ENCODE measurements at places on chromosomes 4 and X.

DNA sequence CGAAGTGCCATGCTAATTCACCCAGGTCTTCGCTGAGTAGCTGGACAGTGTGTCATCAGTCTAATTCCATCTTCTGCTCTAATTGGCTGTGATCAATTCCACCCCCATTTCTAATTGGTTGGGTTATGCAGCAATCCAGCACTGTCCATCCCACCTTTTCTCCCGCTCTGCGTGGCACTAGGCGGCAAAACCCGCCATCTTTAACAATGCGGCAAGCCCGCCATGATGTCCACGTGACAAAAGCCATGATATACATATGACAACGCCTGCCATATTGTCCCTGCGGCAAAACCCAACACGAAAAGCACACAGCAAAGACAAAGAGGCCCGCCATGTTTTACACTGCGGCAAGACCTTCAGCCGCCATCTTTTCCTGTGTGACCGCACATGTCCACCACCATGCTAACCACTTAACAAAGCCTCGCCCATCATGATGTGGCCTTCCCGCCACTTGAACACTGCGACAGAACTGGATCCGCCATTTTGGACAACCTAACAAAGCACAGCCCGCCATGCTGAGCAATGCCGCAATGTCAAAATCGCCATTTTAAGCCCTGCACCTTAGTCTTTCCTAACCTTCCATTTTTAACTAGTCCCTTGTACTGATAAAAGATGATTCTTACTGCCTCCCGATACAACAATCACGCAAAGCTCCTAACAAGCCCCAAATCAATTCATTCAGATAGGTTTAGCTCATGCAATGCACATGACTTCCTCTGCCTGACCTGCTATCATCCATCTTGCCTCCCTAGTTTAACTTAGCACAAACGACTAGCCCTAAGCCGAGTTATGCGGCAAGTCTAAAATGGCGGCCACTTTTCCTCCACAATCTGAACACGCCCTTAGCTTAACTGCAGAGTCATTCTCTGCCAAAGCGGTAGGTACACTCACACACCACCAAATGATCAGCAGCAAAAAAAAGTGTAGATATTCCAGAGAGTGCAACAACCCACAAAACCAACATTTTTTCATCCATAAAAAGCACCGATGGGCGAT lies 288.3 kb downstream of the CHIC1 start:
- peak; percentile 53 for DNase-seq

DNA sequence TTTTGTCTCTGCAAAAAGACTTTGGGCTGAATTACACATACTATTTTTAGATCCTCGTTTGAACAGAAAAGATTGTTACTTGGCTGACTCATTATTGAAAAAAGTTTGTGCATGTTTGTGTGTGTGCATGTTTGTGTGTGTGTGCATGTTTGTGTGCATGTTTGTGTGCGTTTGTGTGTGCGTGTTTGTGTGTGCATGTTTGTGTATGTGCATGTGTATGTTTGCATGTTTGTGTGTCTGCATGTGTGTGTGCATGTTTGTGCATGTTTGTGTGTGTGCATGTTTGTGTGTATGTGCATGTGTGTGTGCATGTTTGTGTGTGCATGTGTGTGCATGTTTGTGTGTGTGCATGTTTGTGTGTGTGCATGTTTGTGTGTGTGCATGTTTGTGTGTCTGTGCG lies 201.1 kb upstream of the FAT1 start:
- no peak for DNase-seq

GRCh38 chr4:104020641-104021040 lies 300.9 kb upstream of the TACR3 start:
- no peak for DNase-seq

DNA sequence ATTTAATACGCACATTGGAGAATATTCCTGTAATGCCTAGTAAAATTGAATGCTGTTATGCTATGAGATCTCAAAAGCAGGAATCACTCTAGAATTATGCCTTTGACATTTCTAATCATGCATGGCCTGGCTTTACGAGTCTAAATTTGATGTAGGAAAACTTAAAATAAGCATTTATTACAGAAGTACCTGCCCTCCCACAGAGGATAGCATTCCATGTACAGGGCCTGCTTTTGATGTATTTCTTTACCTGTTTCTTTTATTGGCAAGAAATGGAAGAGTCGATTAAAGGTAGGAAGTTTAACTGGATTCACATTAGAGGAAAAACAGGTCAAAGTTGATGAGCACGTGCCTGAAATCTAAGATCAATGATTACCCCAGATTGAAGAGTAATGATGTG lies 219.5 kb downstream of the PCDH7 start:
- no peak for DNase-seq

- no peak for DNase-seq
Measured at GRCh38 chrX:154481195-154481594, 2.1 kb upstream of the LAGE3 start.

DNA sequence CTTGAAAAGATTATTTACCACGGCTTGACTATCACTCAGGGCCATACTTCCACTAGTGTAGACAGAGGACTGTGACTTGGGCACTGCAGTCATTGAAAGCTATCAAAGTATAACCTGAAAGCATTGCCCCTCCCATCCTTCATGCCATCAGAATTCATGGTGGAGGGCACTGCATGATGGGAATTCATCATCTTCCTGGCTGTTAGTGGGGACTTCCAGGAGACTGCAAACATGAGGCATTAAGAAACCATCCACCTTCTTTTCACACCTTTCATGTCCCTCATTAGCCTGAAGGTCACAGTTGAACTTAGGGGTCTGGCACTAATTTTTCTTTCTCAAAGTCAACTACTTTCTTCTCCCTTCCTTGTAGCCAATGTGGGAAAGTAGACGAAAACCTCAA lies 25.8 kb downstream of the VSIG4 start:
- no peak for DNase-seq

- DNase-seq: no peak
Measured at GRCh38 chr4:24040811-24041210, 151.0 kb upstream of the PPARGC1A start.

- DNase-seq: no peak
Measured at GRCh38 chrX:4936315-4936714, 1222.9 kb upstream of the PRKX start.

GRCh38 chrX:42943051-42943974 lies 165.3 kb upstream of the PPP1R2C start:
- DNase-seq: no peak

DNA sequence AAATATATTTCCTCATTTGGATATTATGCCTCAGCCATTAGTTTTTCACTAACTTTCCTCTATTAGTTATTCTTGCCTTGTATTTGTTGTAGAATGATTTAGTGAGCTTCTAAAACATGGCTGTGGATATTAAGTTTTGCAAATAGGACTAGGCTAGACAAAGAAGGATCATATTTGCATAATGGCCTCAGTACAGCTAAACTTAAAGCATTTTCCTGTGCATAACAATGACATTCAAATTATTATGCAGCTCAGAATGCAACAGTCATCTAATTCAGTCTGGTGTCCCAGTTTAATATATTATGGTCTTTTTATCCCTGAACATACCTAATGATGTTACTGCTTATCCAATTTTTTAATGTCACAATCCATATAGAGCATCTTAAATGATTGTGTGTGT lies 155.3 kb upstream of the DDIT4L start:
- no peak for DNase-seq

DNA sequence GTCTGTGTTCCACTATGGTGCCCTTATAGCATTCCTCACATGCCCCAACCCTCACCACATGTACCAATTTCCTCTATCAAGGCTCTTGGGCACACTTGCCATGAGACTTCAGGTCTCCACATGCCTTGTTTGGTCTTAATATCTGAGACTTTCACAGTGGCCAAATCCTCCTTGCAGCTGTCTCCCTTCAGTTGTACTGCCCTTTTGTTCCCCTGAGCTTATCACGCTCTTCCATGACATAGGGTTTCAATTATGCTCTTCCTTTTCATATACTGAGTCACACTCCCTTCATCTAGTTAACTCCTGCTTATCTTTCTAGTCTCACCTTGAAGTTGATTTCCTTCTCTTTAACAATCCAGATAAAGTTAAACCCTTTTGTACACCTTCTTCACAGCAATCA lies 212.9 kb downstream of the PDHA2 start:
- DNase-seq: no peak

DNA sequence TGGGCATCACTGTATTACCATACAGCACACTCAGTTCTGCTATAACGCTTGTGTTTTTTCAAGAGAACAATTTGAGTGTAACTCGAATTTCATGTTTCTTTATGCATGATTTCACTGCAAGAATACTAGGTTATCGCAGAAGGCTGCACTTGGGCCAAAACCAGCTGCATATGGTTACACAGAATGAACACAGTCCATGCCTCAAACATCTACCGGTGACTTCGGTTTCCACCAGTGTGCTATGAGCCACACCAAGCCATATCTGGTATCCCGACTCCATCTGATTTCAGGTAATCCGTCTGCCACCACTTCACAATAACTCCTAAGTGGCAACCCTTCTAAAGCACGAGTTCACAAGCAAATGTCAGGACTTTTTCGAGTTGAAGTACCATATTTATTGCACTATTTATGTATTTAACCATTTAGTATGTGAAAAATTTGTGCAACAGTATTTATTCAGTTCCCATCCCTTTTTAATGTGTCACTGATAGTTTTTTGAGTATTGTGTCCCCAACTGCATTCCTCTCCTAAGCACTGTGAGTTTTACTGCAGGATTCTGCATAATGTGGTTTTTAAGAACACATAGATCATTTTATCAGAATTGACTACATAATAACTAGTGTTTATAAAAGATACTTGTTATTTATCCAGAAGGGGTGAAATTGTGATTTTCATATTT lies 111.8 kb downstream of the APBB2 start:
- peak; percentile 50 for DNase-seq

DNA sequence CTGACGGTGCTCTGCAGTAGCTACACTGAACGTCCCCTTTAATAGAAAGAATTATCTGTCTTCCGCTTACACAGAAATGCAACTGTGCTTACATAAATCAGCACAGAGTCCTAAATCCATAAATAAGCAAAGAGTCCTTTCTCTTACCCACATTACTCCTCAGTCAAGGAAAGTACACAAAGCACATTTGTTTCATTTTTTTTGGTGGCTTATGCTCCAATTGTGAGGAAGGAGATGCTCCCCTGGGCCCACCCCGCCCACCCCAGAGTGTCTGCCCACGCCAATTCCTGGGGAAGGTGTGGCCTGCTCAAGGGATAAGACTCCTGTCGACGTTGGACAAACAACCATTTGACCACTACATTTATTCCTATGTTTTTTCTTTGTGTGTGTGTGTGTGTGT lies 53.8 kb downstream of the CPLX1 start:
- DNase-seq: no peak

GRCh38 chrX:153366119-153366518 lies 32.2 kb downstream of the ZNF275 start:
- DNase-seq: no peak

DNA sequence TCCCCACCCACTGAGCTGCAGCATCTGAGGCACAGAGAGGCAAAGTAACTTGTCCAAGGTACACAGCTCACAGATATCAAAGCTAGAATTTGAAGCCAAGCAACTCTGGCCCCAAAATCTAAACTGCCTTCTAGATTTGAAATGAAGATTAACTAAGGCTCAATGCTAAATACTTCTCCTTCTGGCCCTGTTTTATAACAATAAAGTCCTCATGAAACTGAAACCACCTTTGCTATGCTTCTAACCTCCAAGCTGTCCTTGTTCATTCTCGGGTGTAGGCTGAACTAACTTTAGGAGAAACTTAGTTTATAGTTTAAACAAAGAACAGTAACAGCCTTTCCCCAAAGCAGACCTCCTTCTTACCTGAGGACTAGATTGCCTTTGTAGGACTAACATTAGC lies 93.6 kb downstream of the DCTD start:
- DNase-seq: no peak

DNA sequence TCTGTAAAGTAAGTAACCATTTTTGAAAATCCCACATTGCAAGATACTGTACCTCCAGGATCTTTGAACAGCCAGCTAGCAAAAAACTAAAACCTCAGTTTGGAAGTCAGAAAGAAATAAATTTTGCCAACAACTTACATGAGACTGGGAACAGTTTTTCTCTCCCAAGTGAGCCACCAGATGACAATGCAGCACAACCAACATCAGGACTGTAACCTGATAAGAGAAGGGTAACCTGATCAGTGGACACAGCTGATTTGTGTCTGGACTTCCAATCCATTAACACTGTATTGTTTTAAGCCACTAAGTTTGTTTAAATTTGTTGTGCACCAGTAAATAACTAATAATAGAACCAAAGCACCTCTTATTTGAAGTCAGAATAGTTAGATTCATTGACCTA lies 923.3 kb downstream of the FAT4 start:
- DNase-seq: no peak

GRCh38 chr4:53990641-53991040 lies 73.8 kb downstream of the CHIC2 start:
- DNase-seq: no peak

DNA sequence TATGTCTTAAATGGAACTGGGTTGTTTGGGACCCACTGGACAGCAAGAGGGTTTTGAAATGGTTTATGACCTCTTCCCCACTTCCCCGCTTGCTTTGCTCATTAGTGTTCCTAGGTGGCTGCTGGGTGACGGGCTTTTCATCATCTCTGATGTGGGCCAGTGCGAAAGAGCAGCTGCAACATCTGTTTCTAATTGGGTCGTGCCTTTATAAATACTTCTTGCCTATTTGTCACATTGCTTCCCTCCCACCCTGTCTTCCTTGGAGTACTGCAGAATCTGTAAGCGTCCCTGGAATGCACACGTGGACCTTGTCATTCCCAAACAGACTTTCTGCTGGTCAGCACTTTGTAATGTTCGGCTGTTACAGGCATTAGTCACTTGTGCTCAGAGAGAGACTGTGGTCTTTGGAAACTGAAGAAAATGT lies 35.2 kb downstream of the SEPTIN11 start:
- no peak for DNase-seq

DNA sequence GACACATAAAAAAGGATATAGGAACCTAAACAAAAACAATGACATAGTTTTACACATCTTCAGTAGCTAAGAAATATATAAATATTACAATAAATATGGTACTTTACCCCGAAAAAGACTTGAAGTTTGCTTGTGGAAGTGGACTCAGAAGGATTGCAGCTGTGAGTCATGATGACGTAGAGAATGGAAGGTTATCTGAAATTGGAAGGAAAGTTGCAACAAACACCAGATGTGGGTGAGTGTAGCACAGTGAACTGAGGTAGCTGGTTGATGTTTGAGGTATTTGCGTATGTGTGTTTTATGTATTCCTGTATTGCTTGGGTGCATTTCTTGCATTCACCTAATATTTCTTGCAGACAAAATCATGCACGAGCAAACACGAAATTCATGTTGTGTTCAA lies 113.0 kb downstream of the ARX start:
- DNase-seq: no peak

DNA sequence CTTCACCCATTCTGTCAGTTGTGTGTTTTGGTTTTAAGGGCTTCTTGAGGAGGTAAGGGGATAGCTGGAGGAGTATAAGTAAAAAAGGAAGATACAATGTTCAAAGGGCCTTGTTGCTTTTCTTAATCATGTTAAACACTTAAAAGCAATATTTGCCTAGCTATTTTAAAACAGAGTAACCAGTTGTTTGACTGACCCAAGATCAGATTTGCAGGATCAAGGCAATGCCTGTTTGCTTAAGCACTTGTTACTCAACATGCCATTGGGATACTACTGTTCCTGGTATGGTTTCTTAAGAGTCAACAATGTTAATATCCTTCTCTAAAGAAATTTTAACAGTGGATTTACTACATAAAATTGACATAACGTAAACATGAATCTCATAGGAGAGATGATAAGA lies 2.6 kb downstream of the DCLK2 start:
- no peak for DNase-seq

All from NCI-H187 (cell line).